ENCODE measurements at places on chromosomes 2 and 18.

DNA sequence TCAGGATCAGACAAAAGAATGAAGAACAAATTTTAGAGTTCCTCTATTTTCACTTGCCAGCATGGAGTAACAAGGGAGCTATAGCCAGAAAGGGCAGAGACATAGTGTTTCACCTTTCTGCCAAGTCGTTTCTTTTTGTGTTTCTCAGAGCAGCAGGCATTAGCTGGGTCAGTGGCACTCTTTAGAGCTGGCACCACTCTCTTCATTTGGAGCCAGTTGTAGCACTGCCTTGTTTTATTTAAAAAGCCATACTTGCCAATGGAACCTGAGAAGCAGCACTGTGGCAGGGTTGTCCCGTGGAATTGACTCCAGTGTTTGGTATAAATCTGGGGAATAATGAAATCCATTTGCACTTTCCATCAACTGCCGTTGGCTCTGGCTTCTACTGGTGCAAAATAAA, 64.0 kb downstream of the LRRTM4 start:
- no peak for DNase-seq

DNA sequence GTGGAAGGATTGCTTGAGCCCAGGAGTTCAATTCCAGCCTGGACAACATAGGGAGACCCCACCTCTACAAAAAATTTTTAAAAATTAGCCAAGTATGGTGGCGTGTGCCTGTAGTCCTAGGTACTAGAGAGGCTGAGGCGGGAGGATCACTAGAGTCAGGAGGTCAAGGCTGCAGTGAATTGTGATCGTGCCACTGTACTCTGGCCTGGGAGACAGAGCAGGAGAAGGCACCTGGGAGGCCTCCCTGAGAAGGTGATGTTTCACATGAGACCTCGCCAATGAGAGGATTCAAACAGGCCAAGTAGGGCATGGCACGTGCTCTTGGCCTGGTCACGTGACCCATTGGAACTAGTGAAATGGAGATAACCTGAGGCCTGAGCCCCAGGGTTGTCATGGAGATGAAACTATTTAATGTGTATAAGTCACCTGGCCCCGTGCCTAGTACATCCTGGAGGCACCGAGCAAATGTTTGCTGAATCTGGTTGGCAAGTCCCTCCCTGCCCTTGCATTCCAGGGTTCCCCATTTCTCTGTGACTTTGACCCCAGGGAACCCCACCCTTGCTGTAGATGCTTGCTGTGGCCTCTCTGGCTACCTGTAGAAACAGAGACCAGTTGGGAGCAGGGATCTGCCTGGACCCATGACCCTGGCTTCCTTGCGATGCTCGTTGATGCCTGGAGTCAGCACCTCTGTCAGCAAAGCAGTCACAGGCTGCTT, 26.1 kb upstream of the ROCK2 start:
- no peak for DNase-seq

DNA sequence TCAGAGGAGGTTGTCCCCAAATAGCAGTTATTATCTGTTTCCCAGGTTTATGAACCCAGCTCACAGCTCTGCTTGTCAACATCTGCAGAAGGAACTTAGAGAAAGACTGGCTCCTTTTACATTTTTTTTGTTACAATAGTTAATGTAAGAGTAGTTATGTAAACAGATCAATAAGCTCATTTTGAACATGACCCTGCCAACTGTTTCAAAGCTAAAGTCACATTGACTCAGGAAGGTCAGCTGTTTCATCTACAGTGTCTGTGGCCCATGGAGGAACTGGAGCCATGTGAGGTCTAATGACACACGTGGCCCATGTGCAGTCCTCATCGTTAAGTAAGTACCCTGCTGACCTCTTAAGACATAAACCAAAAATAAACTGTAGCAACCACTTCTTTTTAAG, 97.1 kb downstream of the SH3RF3 start:
- DNase-seq: no peak

GRCh38 chr2:70959851-70960832, 18.3 kb upstream of the ANKRD53 start:
- no peak for DNase-seq

- no peak for DNase-seq
Observed at GRCh38 chr18:36724169-36724568, 104.6 kb downstream of the TPGS2 start.

- no peak for DNase-seq
Observed at GRCh38 chr2:30666266-30666874, 140.9 kb downstream of the CAPN13 start.

- no peak for DNase-seq
Observed at GRCh38 chr2:108911807-108912628, 77.0 kb downstream of the EDAR start.

- no peak for DNase-seq
Observed at GRCh38 chr2:126952216-126952615, 53.5 kb downstream of the TEX51 start.

- DNase-seq: no peak
Observed at GRCh38 chr2:12070581-12070980, 324.1 kb downstream of the LPIN1 start.

DNA sequence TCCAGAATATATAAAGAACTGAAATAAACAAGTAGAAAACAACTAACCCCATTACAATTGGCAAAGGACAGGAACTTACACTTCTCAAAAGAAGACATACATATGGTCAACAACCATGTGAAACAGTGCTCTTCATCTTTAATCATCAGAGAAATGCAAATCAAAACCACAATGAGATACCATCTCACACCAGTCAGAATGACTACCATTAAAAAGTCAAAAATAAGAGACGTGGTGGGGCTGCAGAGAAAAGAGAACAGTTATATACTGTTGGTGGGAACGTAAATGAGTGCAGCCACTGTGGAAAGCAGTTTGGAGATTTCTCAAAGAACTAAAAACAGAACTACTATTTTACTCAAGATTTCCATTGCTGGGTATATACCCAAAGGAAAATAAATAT, 1696.3 kb upstream of the TMEFF2 start:
- no peak for DNase-seq

- no peak for DNase-seq
Observed at GRCh38 chr2:221283896-221284545, 288.1 kb downstream of the EPHA4 start.

DNA sequence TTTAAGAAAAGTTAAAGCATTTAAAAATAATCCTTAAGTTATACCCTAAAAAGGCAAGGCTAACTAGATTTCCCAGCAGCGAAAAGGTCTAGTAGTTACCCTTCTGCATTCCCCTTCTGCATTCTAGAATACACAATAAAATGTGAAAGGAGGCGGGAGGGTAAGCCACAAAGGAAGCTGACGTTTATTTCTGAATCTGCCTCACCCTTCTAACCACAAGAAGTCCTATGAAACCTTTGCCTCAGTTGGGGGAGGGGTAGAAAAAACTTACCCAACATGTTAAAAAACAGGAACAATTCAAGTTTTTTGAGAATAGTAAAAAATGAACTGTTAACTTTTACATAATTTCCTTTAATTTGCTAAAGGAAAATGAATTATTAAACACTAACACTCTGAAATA, 11.3 kb downstream of the STK17B start:
- peak; percentile 99 for DNase-seq

- no peak for DNase-seq
Observed at GRCh38 chr2:195017890-195018289, 639.1 kb upstream of the SLC39A10 start.

GRCh38 chr18:56393870-56394269, 244.5 kb downstream of the TXNL1 start:
- DNase-seq: no peak

- no peak for DNase-seq
Observed at GRCh38 chr18:8802017-8802672, 96.8 kb downstream of the MTCL1 start.

DNA sequence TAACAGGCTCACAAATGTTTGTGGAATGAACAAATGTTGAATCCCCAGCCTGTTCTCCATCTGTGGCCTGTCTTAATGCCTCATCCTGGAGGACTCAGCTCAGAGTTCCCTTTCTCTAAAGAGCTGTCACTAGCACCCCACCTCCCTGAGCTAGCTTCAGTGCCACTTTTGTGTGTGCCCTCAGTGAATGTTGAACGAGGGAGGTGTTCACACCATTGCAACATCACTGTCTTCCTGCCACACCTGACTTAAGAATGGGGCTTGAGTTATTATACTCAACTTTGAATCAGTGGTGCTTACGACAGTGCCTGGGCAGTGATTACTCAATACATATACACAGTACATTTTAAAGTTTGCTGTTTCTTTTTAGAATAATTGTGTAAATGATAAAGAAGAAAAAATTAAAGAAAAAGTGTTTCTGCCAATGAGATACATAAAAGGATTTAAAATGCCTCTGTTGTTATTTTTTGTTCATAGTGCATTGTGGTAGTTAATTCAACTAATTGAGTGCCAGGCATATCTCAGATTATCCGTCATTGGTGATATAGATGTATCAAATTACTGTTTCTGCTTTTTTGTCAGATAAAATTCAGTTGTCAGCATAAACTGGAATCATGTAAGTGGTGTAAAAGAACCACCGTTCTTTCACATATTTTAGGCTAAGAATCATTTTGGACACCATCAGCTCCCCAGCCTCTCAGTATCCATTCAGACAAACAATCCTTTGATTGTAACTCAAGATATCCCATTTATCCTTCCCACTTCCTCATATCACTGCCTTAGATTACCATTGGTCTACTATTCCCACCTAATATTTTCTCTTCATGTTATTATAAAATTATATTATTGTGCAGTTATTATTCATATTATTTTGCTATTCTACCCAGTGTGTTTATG, 304.7 kb downstream of the PTPRM start:
- no peak for DNase-seq

- DNase-seq: no peak
Observed at GRCh38 chr2:239157771-239158170, 243.0 kb downstream of the HDAC4 start.

- DNase-seq: no peak
Observed at GRCh38 chr18:46096651-46097300, 1.3 kb downstream of the ATP5F1A start.

DNA sequence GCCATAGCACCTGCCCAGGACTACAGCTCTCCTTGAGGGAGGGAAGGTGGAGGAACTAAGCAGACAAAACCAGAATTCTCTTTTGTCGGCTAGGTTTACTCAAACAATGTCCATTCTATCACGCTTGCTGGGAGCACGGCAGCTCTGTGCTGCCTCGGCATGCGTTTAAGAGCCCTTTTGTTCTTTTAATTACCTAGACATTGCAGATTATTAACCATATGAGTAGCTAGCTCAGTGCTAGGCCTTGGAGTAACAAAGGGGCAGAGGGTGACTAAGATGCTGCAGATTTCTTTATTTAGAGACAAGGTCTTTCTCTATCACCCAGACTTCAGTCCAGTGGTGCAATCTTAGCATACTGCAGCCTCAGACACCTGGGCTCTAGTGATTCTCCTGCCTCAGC, 11.1 kb downstream of the MSGN1 start:
- no peak for DNase-seq

GRCh38 chr2:203112342-203112741, 97.7 kb downstream of the NBEAL1 start:
- DNase-seq: no peak

DNA sequence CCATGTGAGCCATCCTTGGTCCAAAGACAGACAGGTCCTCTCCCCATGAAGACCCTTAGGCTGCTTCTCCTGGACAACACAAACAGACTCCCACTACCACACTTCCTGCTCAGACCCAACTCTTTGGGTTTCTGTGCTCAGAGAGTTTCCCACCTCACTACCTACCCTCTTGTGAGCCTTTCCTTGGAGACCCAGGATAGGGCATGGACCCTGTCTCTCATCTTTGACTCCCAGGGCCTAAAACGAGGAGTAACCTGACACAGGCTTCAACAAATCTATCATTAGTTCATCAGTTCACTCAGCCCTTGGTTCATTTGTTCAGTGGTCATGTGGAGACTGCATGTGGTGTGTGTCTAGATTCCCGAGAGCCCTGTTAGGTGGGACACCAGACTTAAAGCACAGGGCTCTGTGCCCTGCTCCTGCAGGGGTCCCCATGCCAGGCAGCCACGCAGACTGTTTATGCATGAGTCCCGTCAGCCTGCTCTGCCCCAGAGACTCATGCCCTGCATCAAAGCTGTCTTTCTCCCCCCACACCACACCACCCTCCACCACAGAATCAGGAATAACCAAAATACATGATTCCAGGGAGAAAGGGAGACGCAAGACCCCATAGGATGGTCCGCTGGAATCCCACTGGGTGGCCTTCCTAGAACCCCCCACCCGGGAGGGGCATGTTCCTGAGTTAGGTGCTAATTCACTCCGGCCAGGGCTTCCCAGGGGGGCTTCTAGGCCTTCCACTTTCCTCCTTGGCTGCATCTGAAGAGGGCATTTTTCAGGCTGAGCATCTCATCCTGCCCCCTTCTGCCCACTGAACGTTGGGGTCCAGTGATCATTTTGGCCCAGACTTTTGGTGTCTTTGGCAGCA, 100.2 kb upstream of the TEX51 start:
- DNase-seq: no peak

- no peak for DNase-seq
Observed at GRCh38 chr2:26081556-26081955, 47.7 kb downstream of the RAB10 start.

DNA sequence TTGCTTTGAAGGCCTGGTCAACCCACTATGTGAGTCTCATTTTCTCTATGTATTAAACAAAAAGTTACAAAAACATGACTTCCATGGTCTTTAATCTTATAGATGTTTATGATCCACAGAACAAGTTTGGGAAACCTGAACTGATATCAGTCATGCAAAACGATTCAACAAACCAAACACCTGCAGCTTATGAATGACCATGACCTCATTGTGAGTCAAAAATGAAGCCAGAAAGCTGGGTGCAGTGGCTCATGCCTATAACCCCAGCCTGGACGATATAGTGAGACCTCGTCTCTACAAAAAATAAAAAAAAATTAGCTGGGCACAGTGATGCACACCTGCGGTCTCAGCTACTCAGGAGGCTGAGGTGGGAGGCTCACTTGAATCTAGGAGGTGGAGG, 270.4 kb upstream of the CCDC68 start:
- no peak for DNase-seq

DNA sequence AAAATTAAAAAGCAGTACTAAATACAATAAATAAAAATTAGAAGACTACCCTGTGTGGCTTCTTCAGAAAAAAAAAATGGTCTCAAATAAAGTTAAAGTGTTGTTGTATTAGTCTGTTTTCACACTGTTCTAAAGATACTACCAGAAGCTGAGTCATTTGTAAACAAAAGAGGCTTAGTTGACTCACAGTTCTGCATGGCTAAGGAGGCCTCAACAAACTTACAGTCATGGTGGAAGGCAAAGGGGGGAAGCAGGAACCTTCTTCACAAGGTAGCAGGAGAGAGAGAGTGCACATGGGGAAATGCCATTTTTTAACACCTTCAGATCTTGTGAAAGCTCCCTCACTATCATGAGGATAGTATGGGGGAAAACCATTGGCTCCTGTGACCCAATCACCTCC, 612.8 kb downstream of the RNF144A start:
- DNase-seq: no peak

GRCh38 chr2:214713080-214713830, 96.2 kb downstream of the BARD1 start:
- no peak for DNase-seq

DNA sequence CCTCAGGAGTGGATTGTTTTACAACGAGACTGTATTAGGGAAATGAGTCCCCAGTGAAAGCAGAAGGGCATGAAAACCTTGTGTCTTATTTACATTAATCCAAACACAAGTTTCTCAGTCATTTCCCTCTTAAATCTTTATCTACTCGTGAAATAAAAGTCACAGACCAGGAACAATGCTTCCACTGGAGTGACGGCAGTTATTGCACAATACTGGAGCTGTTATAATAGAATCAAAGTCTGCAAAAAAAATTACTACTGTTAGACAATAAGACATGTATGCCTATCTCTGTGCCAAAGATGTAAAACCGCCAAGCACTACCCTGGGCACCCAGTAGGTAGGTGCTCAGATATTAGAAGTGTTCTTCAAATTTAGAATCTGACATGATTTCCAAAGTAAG, 375.5 kb downstream of the ZNF521 start:
- DNase-seq: no peak
